ENCODE measurements at places on chromosomes 7 and 10. TPM values are rescaled to one million over a fixed set of nuclear protein-coding genes. Genes with fewer than 3 reads are reported as not detected.

The CPEB3 gene
- 1.8 TPM for total RNA-seq

The ASB10 gene
- not detected for total RNA-seq

The CRHR2 gene
- not detected for total RNA-seq

The AGBL3 gene
- 2.3 TPM for total RNA-seq

The ANKRD61 gene
- not detected for total RNA-seq

The EGR2 gene
- total RNA-seq, result 0.40 TPM

The TBC1D12 gene
- 18.4 TPM for total RNA-seq

The TFEC gene
- 0.80 TPM for total RNA-seq

The SFTPA1 gene
- total RNA-seq, result not detected

The AGMO gene
- 0.35 TPM for total RNA-seq

The CHAT gene
- total RNA-seq, result not detected

The CALML3 gene
- total RNA-seq, result not detected

The ZNF488 gene
- total RNA-seq, result 0.25 TPM

The PIK3AP1 gene
- total RNA-seq, result 5.4 TPM

The RNF133 gene
- total RNA-seq, result not detected

The INMT gene
- not detected for total RNA-seq

The TRPV5 gene
- not detected for total RNA-seq

The WAC gene
- 92.2 TPM for total RNA-seq

The CACNA2D1 gene
- 15.0 TPM for total RNA-seq

The FOXI2 gene
- not detected for total RNA-seq

The COL28A1 gene
- 0.87 TPM for total RNA-seq

The OR9A2 gene
- not detected for total RNA-seq

The GNAT3 gene
- total RNA-seq, result not detected

The WNT2 gene
- 0.35 TPM for total RNA-seq

The GBX1 gene
- not detected for total RNA-seq

The CDHR3 gene
- 2.0 TPM for total RNA-seq

The LIPJ gene
- total RNA-seq, result 0.05 TPM

The PON3 gene
- total RNA-seq, result 0.05 TPM

The GIMAP7 gene
- total RNA-seq, result 0.05 TPM

The VWDE gene
- total RNA-seq, result 3.0 TPM

The GIMAP2 gene
- total RNA-seq, result 0.85 TPM

The ELMO1 gene
- 0.69 TPM for total RNA-seq

The NEBL gene
- 3.3 TPM for total RNA-seq

The IGFBP3 gene
- 296 TPM for total RNA-seq

The CPA2 gene
- not detected for total RNA-seq

The RARRES2 gene
- total RNA-seq, result 161 TPM

The CDC14C gene
- 0.05 TPM for total RNA-seq

The CCDC71L gene
- 21.0 TPM for total RNA-seq

The AGAP6 gene
- 1.0 TPM for total RNA-seq

The CALCR gene
- 0.17 TPM for total RNA-seq

The PTPN12 gene
- 40.5 TPM for total RNA-seq

The TRDMT1 gene
- total RNA-seq, result 6.1 TPM

The CHCHD3 gene
- 116 TPM for total RNA-seq

The ADRA2A gene
- not detected for total RNA-seq

The GNGT1 gene
- total RNA-seq, result not detected

The NME8 gene
- not detected for total RNA-seq

The ERVW-1 gene
- total RNA-seq, result not detected

The RFC2 gene
- total RNA-seq, result 24.7 TPM

The ACHE gene
- 0.94 TPM for total RNA-seq

The CHST3 gene
- 32.3 TPM for total RNA-seq

The ITPRID1 gene
- total RNA-seq, result not detected

Data from renal cortical epithelial cell (primary cell).